ENCODE measurements at places on chromosomes 7 and 10.

DNA sequence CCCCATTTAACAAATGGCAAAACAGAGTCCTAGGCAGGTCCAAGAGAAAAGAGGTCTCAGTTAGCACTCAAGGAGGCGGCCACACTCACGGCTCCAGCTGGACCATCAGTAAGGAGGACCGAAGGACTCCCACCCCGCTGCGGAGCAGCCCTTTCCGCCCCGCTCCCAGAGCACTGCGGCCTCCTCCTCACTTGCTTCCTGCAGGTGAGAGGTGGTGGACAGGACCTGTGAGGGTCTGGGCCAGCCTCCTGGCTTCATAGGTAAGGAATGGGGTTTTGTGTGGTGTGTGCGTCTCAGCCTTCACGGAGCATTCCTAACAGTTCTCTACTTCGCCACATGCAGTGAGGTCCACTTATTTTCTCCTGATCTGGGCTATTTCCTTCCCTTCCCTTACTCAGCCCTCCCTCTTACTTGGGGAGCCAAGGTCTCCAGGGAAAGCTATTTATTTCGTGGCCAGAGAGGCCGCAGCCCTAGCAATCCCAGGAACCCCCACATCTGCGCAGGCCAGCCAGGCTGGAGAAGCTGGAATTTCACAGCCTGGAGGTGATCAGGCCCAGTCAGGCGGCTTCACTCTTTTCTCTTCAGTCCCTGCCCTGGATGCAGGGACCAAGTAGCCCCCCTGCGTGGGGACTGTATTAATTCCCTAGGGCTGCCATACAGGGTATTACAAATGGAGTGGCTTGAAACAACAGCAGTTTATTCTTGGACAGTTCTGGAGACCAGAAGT lies 45.9 kb downstream of the ZNF783 start:
- DNase-seq = no peak

GRCh38 chr7:157403646-157404401 lies 67.0 kb downstream of the DNAJB6 start:
- DNase-seq = no peak

DNA sequence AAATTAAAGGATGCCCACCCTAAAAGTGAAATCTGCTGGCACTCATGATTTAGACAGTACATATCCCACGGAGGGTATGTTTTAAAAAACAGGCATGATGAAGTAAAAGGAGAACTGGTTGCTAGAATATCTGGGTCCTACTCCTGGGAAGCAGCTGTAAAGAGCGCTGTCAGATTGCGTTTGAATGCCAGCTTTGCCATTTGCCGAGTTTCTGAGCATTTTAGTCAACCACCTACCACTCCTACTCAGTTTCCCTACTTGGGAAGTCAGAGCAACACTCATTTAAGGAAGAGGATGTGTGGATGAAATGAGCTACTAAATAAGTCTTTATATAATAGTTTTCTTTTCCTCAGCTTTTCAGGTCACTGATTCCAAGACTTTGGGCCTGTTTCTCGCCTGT lies 1.1 kb upstream of the UMAD1 start:
- no peak for DNase-seq

GRCh38 chr10:118471863-118472262 lies 123.6 kb downstream of the PRLHR start:
- no peak for DNase-seq

GRCh38 chr7:36318116-36318515 lies 71.5 kb upstream of the ANLN start:
- DNase-seq = no peak

GRCh38 chr10:75910032-75910431 lies 478.6 kb downstream of the LRMDA start:
- DNase-seq = no peak

DNA sequence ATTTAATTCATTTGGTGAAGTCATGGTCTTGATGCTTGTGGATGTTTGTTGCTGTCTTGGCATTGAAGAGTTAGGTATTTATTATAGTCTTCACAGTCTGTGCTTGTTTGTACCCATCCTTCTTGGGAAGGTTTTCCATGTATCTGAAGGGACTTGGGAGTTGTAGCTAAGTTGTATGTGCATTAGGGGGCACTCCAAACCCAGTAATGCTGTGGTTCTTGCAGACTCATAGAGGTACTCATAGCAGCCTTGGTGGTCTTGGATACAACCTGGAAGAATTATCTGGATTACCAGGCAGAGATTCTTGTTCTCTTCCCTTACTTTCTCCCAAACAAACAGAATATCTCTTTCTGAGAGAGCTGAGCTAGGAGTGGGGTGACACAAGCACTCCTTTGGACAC lies 93.2 kb downstream of the ADCYAP1R1 start:
- DNase-seq = no peak

- no peak for DNase-seq
These were observed 195.4 kb downstream of the MGMT start for GRCh38 chr10:129662426-129662825.

- no peak for DNase-seq
These were observed 288.3 kb upstream of the HABP2 start for GRCh38 chr10:113264333-113265131.

DNA sequence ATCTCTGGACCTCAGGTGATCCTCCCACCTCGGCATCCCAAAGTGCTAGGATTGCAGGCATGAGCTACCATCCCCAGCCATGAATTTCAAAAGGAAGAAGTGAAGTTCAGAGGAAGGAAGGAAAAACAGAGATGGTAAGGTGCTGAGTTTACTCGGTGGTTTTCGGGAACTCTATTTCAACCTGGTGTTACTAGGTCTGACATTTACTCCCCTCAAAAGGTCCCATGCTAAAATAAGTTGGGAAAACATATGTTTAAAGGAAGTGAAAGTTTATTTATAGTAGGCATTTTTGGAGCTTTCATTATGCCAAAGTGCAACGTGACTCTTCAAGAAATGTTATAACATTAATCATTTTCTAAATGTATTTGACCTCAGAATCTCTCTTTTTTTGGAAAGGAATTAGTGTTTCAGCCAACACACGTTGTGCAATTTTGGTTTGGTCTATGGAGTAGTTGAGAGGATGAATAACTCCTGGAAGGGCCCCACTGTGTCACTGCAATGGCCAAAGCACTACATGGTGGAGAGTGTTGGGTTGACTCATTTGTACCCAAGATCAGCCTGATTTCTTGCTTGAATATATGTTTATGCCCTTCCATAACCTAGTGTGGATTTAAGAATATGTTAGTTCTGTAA lies 114.7 kb upstream of the FAM171A1 start:
- DNase-seq = no peak
